ENCODE measurements at places on chromosomes 2 and 18. TPM values are rescaled to one million over a fixed set of nuclear protein-coding genes. Genes with fewer than 3 reads are reported as not detected.

C2orf80 gene
- not detected for total RNA-seq

TM4SF20 gene
- not detected for total RNA-seq

NRP2 gene
- total RNA-seq: 8.2 TPM

FKBP7 gene
- total RNA-seq: 89.9 TPM

FMNL2 gene
- 12.8 TPM for total RNA-seq

FIGN gene
- total RNA-seq: 0.94 TPM

SNED1 gene
- 211 TPM for total RNA-seq

ALPP gene
- not detected for total RNA-seq

CYTIP gene
- not detected for total RNA-seq

HNMT gene
- total RNA-seq: 50.9 TPM

DNAJC27 gene
- total RNA-seq: 2.9 TPM

EGR4 gene
- total RNA-seq: not detected

AKAIN1 gene
- total RNA-seq: not detected

GKN2 gene
- not detected for total RNA-seq

FSIP2 gene
- under 0.01 TPM for total RNA-seq

FLACC1 gene
- total RNA-seq: 2.0 TPM

PTPN18 gene
- total RNA-seq: 30.6 TPM

ALLC gene
- not detected for total RNA-seq

CAPN14 gene
- total RNA-seq: not detected

Measured in cardiac ventricle fibroblast (primary cell).